ENCODE measurements at places on chromosomes 5 and 9. TPM values are rescaled to one million over a fixed set of nuclear protein-coding genes. Genes with fewer than 3 reads are reported as not detected.

Gene ASPN
- 15.2 TPM for total RNA-seq

Gene FAM78A
- total RNA-seq = 0.29 TPM

Gene STK32A
- total RNA-seq = 0.44 TPM

Gene F2RL2
- 42.3 TPM for total RNA-seq

Gene FRMD3
- 0.44 TPM for total RNA-seq

Gene MEGF10
- under 0.01 TPM for total RNA-seq

Gene SLC2A6
- 14.1 TPM for total RNA-seq

Gene INSL4
- total RNA-seq = not detected

Gene SPATA31E1
- not detected for total RNA-seq

Gene KCNMB1
- total RNA-seq = not detected

Gene ANKRD31
- under 0.01 TPM for total RNA-seq

Gene SLC1A3
- total RNA-seq = 8.3 TPM

Gene CRAT
- 63.4 TPM for total RNA-seq

Gene ZNF483
- total RNA-seq = 1.8 TPM

Gene SNCAIP
- total RNA-seq = 0.66 TPM

Gene TERT
- total RNA-seq = not detected

Gene SH3TC2
- total RNA-seq = 1.5 TPM

Gene SMIM15
- 51.4 TPM for total RNA-seq

Gene ADAMTS6
- 52.8 TPM for total RNA-seq

Gene FOXD4L3
- not detected for total RNA-seq

Gene SH3GL2
- 0.15 TPM for total RNA-seq

Gene OR1L1
- total RNA-seq = not detected

Gene ACOT12
- 2.2 TPM for total RNA-seq

Gene CD14
- 0.50 TPM for total RNA-seq

Gene SPATA31C1
- total RNA-seq = not detected

Gene COL5A1
- 294 TPM for total RNA-seq

Gene WNK2
- 0.15 TPM for total RNA-seq

Gene PFN3
- not detected for total RNA-seq

Gene FST
- total RNA-seq = 73.6 TPM

Gene FOXD4L5
- total RNA-seq = 0.15 TPM

Gene GAS1
- 37.4 TPM for total RNA-seq

Gene MYO10
- 81.5 TPM for total RNA-seq

Gene CDC20B
- total RNA-seq = under 0.01 TPM

Gene AP3S1
- total RNA-seq = 145 TPM

Gene OMD
- 0.33 TPM for total RNA-seq

Gene C5orf46
- total RNA-seq = not detected

Data from smooth muscle cell of trachea (primary cell).